ENCODE measurements at places on chromosomes 5 and 9. TPM values are rescaled to one million over a fixed set of nuclear protein-coding genes. Genes with fewer than 3 reads are reported as not detected.

DNA sequence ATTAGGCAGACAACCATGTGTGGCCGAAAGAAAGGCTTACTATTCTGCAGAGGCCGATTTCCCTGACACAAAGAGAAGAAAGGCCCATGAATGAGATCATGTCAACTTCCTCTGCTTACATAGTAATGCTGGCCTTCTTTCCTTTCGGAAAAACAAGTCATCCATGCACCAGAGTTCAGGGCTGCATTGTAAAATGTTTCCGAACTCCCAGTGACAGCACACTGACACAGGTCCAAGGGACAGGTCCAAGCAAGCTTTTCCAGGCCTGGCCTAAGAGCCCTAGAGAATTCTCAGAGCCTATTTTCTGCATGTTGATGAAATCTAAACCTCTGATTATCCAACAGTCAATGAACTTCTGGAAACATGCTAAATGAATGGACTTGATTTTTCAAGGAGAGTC is 140.9 kb downstream of the ZNF608 start:
- DNase-seq: no peak

GRCh38 chr9:137580209-137580953 is 1.7 kb upstream of the DPH7 start:
- DNase-seq: no peak

DNA sequence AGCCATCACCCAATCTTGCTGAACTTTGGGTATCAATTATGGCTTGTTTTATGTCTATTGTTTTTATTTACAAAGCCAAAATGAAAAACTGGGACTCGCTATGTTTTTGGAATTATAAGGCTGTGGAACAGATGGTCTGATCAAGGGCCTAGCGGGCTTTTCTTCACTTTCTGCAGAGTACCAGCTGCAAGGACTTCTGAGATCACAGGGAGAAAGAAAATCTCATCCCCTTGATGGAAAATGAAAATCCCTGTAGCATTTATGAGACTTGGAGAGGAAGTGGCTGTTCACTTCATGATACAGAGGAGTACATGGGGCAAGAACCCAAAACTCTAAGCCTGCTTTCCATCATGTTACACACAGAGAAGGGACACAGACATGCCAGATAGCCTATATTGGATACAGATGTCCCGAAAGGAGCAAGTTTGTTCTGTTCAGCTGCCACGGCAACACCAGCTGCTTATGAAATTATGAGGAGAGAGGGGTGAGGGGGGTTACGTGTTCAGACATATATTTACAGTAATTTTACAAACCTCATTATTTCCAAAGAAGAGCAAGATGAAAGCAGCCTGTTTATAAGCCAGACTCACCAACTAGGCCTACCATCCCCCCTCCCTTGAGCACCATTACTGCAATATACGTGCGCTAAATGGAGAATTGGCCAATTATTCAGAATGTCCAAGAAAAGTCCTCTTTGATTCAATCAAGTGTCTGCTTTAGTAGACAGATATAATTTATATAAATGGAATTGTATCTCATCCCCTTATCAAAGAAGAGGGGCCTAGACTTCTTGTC is 220.0 kb downstream of the MARCHF11 start:
- DNase-seq: no peak

The NDUFS6 gene
- total RNA-seq: 35.2 TPM

DNA sequence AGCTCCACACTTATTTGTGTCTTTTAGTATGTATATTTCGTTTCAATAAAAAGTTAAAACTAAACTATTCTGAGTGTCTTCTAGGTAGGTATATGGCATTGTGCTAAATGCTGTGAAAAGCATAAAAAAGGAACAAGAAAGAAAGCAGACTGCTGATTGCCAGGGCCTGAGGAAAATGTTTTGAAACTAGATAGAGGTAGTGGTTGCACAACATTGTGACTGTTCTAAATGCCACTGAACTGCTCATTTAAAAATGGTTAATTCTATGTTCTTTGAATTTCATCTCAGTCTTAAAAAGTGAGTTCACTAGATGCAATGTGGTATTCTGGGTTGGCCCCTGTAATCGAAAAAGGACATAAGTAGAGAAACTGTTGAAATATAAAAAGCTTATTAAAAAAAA is 2.6 kb upstream of the ALAD start:
- DNase-seq: no peak

The HSPA5 gene
- 116 TPM for total RNA-seq

All from activated CD8-positive, alpha-beta memory T cell treated with anti-CD3 and anti-CD28 coated beads, Interleukin-2, amount 10 ng/mL, durations not matched to agents 7 days and 5 days (primary cell).